Mucosa of gallbladder (tissue), 1 donor: ENCODE measurements at places on chromosomes 1 and 21. TPM values are rescaled to one million over a fixed set of nuclear protein-coding genes. Genes with fewer than 3 reads are reported as not detected.

- DNase-seq, result no peak
Observed at GRCh38 chr1:15687446-15687845, 3.3 kb downstream of the PLEKHM2 start.

GRCh38 chr21:33151941-33152731 is 77.6 kb upstream of the IFNAR2 start:
- no peak for DNase-seq

DNA sequence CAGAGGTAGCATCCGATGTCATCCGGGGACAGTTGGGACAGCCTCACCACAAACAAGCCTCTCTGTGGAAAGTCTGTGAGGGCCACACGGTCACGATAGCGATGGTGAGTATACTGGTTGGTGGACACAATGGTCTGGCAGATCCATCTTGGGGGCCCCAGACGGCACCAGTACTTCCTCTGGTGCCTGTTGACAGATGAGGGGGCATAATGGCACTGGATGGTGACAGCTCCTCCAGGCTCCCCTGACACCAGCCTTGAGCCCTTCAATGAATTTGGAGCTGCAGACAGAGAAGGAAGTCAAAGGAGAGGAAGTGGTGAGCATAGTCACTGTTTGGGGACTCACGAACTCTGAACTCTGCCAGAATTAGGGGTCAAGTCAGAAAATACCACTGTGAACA is 8.0 kb downstream of the FCAMR start:
- DNase-seq, result no peak

GRCh38 chr1:206886831-206887230 is 10.4 kb upstream of the IL24 start:
- DNase-seq, result no peak

- DNase-seq, result no peak
Observed at GRCh38 chr1:30762152-30762929, 4.8 kb upstream of the LAPTM5 start.

DNA sequence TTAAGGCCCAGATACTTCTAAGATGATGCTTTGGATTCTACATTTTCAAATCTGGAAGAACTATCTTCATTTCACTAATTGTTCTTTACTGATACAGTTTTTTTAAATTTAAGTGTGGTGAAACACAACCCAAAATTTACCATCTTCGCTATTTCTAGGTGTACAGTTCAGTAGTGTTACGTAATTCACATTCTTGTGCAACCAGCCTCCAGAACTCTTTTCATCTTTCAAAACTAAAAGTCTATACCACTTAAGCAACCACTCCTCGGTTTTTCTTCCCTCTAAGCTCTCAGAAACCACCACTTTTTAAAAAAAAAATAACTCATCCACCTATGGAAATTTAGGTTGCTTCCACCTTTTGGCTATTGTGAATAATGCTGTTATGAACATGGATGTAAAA is 220.7 kb downstream of the PDE4B start:
- no peak for DNase-seq

DNA sequence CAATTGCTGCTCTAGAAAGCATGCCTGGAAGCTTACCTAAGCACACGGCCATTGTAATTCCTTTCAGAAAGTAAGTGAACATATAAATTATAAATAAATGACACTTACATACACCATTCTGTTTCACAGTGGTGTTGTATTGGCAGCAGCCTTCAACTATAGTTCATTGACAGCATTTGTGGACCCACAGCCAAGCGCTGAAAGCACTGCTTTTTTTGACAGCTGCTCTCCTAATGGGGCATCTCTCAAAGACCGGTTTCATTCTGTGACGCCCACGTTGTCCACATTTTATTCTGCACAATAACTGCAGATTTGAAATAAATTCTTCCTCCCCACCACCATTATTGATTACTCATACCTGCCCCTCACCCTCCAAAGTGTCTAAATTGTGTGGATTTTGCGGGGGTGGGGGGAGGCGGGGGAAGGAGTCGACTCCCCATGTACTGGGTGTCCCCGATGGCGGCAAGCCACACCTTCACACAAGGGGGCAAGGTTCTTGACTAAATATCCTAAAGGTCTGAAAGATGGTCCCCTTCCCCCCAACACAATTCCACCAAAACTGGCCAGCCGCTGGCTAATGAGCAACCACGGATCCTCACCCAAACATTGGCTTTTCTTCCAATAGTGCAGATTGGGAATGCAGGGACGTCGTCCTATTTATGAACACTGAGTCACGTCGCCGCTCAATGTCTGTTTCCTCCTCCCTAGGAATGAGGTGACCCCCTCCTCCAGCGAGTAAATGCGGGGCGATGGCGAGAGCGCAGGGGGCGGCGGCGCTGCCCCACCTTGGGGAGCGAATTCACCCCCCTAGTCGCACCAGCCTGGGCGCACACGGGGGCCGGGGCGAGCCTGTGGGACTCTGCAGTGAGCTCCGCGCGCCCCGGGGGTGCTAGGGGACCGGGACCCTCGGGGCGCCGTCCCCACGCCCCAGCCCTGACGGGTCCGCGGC is 960 bp downstream of the RCAN1 start:
- no peak for DNase-seq

GRCh38 chr21:45381865-45382696 is 22.9 kb upstream of the COL18A1 start:
- DNase-seq, result no peak

USP1 gene
- 18.6 TPM for total RNA-seq

OR2M3 gene
- not detected for total RNA-seq

NPHS2 gene
- total RNA-seq, result not detected
